ENCODE measurements at places on chromosomes 1 and 21.
A peak's percentile ranks its signal among the peaks of the same experiment; 100 is the strongest.

GRCh38 chr1:11280719-11281376, 7.8 kb downstream of the UBIAD1 start:
- no peak for DNase-seq

DNA sequence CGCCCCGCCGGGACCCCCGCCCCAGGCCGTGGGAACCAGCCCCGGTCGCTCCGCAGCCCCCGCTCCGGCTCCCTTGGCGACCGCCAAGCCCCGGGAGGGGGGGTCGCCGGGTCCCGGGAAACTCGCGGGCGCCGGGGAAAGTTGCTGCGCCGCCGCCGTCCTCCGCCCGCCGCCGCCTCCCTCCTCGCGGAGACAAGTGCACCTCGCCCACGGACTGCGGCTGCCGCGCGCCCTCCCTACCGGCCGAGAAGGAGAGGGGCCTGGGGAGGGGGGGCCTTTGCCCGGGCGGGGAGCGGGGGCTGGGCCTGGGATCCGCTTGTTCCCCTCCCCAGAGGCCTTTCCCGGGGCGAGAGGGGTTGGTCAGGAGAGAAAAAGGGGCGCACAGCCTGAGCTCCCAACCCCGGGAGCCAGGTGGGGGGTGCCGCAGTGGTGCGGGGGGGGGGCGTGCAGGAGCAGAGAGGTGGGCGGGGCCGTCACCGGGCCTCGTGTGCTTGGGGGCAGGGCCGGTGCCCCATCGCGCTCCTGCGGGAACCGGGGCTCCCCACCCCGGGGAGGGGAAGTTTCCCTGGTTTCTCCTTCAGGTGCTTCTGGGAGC, 592 bp downstream of the AGRN start:
- DNase-seq = peak; percentile 58

DNA sequence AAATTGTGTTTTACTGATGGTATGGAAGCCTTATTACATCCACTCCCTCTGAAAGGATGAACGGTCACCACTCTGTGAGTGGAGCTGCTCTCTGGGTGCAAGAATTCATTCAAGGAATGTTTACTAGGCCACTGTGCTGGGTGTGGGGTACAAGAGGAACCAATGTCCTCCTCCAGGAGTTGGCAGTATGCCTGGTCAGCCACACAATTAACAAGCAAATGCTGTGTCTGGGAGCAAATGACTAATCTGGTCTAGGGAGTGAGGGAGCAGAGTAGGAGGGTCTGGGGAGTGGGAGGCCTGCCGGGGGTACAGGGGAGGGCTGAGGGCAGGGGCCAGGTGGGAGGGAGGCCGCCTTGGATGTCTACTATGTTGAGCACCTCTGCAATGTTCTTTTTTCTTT, 27.2 kb upstream of the TDRD10 start:
- DNase-seq = peak; percentile 49

- no peak for DNase-seq
Observed at GRCh38 chr1:9271283-9271682, 21.4 kb upstream of the SPSB1 start.

GRCh38 chr1:229124116-229124515, 146.8 kb upstream of the RAB4A start:
- DNase-seq = no peak

- no peak for DNase-seq
Observed at GRCh38 chr1:212010004-212010403, 25.4 kb downstream of the INTS7 start.

DNA sequence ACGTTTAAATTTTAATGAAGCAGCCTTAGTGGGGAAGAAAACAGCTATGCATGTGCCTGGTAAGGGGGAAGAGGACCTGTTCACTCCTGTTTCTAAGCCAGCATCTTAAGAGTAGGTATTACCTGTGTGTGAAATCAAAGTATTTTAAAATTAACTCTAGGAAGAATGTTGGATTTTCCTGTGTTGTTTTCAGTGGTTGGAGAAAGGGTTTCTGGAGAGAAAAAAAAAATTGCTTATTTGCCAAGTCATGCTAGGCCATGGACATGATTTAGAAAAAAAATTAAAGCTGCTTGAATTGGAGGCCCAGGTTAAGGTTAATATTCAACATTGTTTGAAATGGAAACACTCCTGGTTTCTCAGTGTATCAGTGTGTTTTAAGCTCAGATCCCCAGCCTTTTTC, 42.9 kb upstream of the DNAJC6 start:
- no peak for DNase-seq

DNA sequence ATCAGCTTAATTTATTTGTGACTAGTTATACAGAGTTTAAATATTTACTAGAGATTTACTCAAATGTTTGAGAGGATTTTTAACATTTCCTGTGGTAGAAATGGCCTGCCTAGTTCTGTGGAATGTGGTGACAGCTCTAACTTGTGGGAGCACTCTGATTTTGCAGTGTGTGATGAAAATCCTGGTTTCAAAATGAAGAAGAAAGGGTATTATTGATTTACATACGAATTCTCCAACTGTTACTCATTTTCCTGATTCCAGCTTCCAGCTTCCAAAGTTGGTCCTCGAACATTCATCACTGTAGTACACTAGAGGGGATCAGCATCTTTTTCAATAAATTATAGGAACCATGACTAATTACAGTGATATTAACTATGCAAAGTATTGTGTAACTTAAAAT, 462.7 kb upstream of the PKN2 start:
- no peak for DNase-seq

DNA sequence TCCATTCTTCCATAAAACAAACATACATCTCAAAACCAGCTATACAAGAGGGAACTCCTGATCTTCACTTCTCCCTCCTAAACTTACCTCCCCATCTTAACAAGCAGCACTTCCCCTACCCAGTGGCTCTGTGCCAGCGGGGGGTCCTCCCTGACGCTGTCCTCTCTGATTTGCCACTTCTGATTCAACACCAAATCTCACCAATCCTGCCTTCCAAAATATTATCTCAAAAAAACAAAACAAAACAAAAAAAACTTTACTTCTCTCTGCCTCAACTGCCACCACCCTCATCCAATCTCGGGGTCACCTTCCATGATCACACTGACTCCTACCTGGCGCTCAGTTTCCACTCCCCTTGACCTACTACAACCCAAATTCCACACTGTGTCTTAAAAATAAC, 72.8 kb downstream of the SLC45A1 start:
- no peak for DNase-seq

GRCh38 chr21:42581993-42582786, 68.5 kb downstream of the SLC37A1 start:
- DNase-seq = no peak

- no peak for DNase-seq
Observed at GRCh38 chr1:78048446-78048845, 2.7 kb downstream of the GIPC2 start.

- no peak for DNase-seq
Observed at GRCh38 chr1:2166254-2166653, 28.3 kb downstream of the FAAP20 start.

- no peak for DNase-seq
Observed at GRCh38 chr1:61332196-61332753, 249.9 kb downstream of the NFIA start.

DNA sequence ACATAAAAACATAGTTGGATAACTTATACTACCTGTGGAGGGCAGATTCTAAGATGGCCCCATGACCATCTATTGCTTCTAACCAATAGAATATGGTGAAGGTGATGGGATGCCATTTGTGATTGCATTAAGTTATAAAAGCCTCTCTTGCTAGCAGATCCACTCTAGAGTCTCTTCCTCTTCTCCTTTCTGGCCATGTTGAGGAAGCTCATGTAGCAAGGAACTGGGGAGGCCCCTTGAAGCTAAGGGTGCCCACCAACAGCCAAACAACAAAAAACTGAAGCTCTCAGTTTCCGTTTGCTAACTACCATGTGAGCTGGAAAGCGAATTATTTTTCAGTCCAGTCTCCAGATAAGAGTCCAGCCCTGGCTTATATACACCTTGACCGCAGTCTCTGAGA, 16.0 kb upstream of the AGO1 start:
- no peak for DNase-seq

- DNase-seq = no peak
Observed at GRCh38 chr1:70405780-70406416, 5.2 kb upstream of the CTH start.

DNA sequence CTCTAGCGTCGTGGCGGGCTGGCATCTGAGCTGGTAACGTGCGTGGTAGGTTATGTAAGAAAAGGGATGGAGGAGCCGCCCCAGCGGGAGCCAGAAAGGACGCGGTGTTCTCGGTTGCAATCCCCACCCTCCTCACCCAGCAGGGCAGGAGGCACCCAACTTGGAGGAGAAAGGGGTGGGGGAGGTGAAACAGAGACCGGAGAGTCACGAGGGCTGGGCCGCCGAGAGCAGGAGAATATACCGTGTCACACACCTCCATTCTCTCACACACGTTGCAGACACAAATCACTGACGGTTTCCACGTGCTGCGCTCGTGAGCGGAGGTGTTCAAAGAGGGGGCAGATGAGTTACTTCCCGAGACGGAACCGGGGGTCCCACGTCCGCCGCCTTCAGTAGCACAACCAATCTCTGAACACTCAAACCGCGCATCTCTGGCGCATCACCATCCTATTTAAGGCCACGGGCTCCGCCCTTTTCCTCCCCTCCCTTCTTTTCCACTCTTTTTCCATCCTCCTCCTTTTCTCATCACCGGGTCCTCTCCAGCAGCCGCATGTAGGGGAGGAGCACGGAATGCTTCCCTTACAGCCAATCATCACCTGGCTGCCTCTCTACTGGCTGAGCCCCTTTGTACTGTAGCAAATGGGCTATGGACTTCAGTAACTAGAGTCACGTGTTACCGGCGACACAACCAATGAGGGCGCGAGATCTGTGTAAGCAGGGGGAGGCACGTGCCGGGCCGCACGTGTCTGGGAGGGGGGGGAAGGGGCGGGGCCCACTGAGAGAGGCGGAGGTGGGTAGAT, at the start of gene CIART:
Gene CIART, plus strand, starts transcription at position 797 of the 800 bp plus-strand sequence. CDS start 714 bp downstream, outside the sequence.
- DNase-seq = peak; percentile 59

DNA sequence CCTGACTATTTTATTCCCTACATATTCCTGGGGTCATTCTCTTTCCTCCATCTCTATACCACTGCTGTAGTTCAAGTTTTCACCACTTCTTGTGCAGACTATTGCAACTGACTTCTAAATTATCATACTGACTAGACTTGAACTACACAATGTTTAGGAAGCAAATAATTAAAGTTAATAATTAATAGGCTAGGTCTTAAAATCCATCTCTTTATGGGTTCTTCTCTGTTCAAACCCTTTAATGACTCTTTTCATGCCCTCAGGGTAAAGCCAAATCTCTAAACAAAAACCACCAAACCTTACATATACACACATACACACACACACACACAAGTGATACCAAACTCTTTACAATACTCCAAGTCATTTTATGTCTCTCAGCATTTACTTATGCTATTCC, 22.3 kb upstream of the MOB3C start:
- no peak for DNase-seq

- no peak for DNase-seq
Observed at GRCh38 chr1:172700556-172700955, 41.7 kb downstream of the FASLG start.

DNA sequence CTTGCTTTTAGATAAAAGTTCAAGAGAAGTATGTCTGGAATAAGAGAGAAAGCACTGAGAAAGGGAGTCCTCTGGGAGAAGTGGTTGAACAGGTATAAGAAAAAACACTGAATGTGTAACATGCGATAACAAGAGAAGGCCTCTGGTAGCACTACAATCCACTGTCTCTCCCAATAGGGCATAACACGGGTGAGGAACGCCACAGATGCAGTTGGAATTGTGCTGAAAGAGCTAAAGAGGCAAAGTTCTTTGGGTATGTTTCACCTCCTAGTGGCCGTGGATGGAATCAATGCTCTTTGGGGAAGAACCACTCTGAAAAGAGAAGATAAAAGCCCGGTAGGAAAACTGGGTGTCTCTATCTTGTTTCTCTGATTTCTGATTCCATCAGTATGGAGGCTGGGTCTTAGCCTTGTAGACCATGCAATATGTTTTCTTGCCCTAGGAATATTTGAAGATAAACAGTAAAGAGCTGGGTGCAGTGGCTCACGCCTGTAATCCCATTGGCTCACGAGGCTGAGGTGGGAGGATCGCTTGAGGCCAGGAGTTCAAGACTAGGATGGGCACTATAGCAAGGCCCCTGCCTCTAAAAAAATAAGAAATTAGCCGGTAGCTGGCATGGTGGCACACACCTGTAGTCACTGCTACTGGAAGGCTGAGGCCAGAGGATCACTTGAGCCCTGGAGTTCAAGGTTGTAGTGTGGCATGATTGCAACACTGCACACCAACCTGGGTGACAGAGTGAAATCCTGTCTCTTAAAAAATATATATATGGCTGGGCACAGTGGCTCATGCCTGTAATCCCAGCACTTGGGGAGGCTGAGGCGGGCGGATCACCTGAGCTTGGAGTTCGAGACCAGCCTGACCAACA, 40.4 kb downstream of the DAP3 start:
- peak; percentile 65 for DNase-seq

- DNase-seq = no peak
Observed at GRCh38 chr1:76867342-76868130, at the start of gene ST6GALNAC5. Gene ST6GALNAC5, plus strand, starts transcription at chr1:76867480.

GRCh38 chr1:232586679-232587078, 43.3 kb downstream of the SIPA1L2 start:
- no peak for DNase-seq

DNA sequence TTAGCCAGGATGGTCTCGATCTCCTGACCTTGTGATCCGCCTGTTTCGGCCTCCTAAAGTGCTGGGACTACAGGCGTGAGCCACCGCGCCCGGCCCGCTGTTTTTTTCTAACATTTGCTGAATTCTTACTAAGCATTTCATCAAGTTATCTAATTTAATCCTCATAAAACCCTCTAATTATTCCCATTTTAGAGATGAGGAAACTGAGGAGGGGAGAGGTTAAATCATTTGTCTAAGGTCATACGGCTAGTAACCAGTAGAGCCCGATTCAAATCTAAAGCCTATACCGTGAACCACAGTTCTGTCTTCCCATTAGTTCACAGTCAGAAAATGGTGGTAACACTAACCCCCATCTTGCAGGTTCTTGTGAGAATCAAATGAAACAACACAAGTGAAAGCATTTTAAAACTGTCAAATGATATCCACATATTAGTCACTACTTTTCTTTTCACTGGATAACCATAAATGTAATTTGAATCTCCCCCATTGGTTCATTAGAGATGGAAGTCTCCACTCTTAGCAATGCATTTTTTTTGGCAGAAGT, 10.6 kb downstream of the HEYL start:
- DNase-seq = no peak

- DNase-seq = peak; percentile 86
Observed at GRCh38 chr1:154182344-154183045, 9.4 kb downstream of the TPM3 start.

GRCh38 chr21:34343838-34344381, 19.9 kb upstream of the KCNE2 start:
- DNase-seq = no peak

DNA sequence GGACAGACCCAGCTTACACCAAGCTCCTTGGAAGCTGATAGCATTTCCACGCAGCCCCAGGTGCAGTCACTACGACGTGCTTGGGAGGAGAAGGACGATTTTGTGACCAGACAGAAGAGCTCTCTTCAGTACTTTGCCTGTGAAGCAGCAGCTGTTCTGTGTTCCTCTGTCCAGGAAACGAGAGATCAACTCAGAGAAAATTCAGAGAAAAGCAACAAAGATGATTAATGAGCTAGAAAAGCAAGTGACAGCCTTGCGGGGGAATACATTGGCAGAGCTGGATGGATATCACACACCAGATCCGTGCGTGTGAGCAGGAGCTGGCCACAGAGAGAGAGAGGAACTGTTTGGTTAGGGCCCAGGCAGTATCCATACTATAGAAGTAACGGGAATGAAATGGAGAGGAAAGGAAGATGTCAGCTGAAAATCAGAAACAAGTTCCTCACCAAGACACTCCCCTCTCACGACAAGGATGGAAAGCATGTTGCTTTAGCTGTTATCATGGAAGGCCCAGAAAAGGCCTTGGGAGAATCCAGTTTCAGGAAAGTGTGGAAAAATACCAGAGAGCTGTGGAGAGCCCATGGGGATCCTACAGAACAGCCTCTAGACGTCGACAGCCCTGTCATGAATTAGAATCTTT, 106.2 kb downstream of the TOMM20 start:
- no peak for DNase-seq

Data from RPMI8226 (cell line).